Activated T-cell treated with anti-CD3 and anti-CD28 coated beads, Interleukin-2, amount 50 U/mL, for 72 hours (primary cell): ENCODE measurements at places on chromosomes 1 and 21.
A peak's percentile ranks its signal among the peaks of the same experiment; 100 is the strongest.

- DNase-seq: no peak
Measured at GRCh38 chr1:203168256-203168786, 7.3 kb downstream of the MYBPH start.

DNA sequence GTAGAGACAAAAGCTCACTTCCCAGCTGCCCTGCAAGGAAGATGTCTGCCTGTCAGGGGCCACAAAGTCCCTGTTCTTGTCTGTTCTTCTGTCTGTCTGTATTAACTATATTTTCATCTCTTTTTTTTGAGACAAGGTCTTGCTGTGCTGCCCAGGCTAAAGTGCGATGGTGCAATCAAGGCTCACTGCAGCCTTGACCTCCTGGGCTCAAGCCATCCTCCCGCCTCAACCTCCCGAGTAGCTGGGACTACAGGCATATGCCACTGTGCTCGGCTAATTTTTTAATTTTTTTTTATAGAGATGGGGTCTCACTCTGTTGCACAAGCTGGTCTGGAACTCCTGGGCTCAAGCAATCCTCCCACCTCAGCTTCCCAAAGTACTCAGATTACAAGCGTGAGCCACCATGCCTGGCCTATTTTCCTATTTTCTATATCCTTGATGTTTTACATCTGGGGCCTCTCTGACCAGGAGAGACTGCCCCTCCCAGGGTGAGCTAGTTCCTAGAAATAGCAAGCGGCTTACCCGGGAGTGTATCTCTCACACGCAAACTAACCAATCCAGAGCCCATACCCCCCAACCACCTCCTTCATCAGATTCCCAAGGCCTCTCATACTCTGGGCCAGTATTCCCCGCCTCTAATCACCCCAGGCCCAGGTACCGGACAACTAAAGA lies 5.4 kb upstream of the KLHDC7A start:
- DNase-seq: no peak

DNA sequence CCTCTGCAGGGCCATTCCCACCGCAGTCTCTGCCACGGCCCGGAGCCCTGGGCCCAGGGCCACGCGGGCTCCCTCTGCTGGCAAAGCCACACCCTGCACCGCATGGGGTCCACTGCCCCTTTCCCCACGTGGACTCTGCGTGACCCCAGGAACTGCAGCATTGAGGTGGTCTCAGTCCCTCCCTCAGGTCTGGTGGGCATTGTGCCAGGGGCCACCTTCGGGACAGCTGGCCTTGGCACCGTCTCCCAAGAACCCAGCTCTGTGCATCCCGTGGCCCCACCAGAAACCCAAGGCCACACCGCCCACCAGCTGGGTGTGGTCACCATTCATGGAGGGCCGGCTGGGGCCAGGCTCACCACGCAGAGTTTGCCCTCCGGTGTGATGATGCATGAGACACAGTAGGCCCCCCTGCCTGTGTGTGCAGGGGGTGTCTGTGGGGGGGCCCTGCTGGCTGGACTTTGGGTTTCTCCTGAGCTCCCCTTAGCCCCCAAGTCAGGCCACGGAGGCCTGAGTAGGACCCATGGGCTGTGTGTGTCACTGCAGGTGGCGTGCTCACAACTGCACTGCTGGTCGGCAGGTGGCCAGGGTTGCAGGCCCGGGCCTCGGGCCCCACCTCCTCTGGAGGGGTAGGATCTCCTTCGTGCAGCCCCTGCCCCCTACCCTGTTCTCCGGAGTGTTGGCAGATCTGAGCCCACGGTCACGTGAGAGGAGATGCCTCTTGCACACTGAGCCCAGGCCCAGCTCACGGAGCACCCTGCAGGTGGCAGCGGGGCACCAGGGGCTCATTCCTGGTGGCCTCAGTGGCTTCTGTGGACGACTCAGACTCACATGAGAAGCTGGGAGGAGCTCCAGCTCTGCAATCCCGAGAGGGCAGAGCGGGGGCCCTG lies 5.8 kb downstream of the VWA1 start:
- DNase-seq: peak; percentile 76

- no peak for DNase-seq
Measured at GRCh38 chr1:89975540-89976125, 19.3 kb upstream of the ZNF326 start.

DNA sequence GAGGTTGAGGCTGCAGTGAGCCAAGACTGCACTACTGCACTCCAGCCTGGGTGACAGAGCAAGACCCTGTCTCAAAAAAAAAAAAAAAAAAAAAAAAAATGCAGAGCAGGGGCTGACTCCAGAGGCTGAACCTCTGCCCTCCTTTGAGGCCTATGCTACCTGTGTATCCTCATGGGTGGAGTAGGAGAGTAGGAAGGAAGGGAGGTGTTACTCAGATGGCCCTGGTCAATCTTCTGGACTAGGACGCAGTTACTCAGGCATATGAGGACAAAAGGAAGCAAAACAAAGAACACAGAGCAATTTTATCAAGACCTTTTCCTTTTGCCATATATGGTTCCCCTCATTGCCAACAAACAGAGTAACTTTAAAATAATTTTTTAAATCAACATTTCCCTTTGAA lies 35.2 kb downstream of the TGFBR3 start:
- no peak for DNase-seq

GRCh38 chr1:199291022-199291740 lies 652.3 kb downstream of the PTPRC start:
- no peak for DNase-seq

- no peak for DNase-seq
Measured at GRCh38 chr1:119323216-119323982, 45.2 kb upstream of the HAO2 start.

- DNase-seq: no peak
Measured at GRCh38 chr1:76021846-76022245, 52.7 kb upstream of the ST6GALNAC3 start.

GRCh38 chr1:235339746-235340145 lies 11.4 kb downstream of the GGPS1 start:
- DNase-seq: no peak

DNA sequence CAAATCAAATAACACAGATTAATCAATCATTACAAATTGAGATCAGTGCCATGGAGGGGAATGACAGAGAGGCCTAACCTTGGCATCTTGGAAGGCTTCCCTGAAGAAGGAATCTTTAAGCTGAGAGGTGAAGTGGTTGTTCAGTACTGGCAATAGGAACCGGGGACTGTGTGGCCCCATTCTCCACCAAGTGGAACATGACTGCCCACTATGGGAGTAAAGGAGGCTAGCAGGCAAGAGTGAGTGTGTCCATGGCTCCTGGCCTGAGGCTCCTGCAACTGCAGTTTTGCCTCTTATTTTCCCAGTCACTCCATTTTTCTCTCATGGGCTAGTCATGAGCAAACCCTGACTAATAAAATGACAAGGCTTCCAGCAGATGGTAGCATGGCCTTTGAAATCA lies 112.2 kb upstream of the GJB5 start:
- no peak for DNase-seq

DNA sequence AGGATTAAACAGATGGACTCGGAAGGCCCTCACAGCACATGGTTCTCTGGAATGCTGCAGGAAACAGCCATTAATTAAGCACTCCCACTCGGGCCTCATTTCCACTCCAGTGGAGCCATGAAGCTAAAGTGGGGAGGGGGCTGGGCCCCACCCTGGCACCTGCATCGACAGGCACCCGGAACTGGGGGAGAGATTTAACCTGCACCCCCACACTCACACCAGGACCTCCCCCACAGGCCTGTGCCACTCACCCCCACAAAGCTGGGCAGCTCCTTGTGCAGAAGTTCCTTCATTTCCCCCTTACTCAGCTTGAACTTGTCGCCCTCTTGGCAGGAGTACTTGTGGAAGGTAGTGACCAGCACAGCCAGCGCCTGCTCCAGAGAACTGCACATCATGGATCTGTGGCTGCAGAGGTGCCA lies 2.2 kb downstream of the S100A2 start:
- no peak for DNase-seq

- no peak for DNase-seq
Measured at GRCh38 chr1:197159461-197159860, 13.0 kb upstream of the ASPM start.

DNA sequence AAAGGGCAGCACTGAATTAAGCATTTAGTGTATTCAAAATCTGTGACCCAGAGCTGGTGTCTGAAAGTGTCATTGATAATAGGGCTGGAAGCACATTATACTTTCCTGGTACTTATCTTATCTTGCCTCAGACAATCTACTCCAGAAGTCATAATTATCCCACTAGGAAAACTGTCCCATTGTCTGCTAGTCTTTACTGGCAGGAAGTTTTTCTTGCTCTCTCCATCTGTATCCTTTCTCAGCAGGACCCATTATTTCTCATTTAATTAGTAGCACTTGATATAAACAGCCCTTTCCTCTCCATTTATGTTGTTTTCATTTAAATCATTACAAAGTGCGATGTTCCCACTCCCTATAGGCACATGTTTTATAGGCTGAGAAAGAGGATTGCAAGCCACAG lies 36.5 kb upstream of the BARHL2 start:
- DNase-seq: no peak

- DNase-seq: no peak
Measured at GRCh38 chr1:205929496-205930194, 13.6 kb downstream of the SLC26A9 start.

DNA sequence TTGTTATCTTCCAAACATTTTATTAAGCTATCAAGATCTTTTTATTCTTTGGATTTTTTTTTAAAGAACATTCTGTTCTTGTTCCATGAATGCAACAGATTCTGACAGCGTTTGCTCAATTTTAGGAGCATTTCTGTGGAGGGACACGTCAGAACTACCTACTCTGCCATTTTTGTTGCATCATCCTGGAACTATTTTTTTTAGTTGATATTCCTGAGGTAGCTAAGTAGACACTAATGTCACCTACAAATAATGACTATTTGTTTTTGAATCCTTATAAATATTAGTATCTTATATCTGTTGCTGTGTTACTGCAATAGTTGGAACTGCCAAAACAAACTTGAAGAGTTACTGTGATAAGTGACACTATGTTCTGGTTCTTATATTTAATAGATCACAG lies 57.2 kb downstream of the DNAI4 start:
- DNase-seq: no peak

DNA sequence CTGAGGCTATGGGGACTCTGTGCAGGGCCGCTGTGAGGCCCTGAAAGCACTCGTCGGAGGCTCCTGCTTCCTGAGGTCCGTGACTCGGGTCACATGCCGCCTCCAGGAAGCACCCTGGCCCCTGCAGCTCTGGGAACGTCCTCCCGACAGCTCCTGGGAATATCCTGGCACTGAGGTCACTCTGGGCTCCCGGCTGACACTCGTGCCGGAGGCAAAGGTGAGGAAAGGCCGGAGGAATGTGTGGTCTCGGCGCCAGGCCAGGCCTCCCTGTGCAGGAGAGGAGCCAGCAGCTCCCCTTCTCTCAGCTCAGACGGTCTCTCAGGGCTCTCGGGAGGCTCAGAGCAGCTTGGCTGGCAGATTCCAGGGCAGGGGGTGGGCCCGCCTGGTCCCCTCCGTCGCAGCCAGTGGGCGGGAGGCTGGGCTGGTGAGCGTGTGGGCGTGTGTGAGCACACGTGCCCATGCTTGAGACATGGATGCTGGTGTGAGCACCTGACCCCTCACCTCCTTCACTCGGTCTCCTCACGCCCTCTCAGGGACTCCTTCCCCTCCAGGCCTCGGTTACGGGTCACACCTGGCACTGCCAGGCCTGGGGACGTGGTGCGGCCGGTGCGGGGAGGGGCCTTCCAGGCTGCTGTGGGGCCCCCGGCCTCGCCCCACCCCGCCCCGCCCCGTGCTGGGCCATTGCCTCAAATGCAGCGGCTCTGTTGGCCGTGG lies 5.5 kb upstream of the RNF223 start:
- peak; percentile 66 for DNase-seq

DNA sequence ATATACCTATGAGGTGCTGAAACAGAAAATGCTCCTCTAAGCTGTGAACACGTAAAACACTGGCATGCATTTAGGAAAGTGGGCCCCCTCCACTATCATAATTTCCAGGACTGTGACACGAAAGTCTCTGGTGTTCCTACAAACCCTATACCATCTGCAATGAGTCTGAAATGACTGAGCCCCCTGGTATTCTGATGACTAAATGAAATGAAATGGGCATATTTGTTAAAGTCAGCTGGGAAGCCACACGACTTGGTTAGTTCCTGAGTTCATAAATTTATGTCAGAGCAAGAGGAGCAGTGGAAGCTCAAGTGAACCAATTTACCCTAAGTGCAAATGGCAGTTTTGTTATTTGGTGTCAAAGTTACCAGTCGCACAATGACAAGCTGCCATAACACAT lies 182.3 kb downstream of the KCTD3 start:
- DNase-seq: no peak

DNA sequence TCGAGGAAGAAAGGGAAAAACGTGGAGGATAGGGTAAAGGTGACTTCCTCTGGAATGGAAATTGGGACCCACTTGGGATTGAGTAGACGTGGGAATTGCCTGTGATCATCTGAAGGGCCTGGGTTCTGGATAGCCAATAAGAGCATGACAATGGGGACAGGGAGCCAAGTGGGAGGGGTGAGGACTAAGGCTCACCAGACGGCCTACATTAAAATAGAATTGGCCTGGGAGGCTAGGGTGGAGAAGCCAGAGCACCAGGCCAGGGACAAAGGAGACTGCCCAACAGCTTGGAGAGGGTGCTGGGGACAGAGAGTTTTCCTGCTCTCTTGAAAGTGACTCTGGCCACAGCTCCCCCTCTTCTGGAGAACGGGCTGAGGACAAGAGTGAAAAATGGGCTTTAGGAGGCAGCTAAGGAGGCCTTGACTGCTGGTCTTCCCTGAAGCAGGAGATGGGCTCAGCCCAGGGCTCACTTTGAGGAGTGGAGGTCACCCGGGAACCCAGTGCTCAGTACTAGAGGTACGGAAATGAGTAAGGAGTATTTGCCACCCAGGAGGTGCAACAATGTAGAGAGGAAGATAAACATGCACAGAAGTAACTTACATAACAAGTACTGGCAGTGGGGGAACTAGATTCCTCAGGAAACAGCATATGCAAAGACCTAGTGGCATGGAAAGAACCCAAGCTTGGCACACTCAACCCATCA lies 18.8 kb downstream of the INKA2 start:
- no peak for DNase-seq

- DNase-seq: no peak
Measured at GRCh38 chr21:34593423-34593822, 21.5 kb downstream of the RCAN1 start.

DNA sequence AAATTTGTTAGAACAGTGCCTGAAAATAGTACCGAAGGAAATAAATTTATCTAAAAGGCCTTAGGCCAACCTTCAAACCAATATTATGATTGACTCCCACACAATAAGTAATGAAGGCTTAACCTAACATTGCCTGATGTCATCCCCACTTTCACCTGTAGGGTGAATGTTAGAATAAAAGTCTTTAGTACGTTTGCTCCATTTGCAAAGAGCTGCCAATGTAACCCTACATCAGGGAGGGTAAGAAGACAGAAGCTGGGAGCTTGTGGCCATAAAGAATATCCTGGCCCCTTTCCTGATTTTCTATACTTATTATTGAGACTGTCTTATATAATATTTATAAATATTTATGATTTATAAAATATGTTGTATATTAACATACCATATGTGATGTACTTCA lies 661.8 kb upstream of the CXADR start:
- no peak for DNase-seq

DNA sequence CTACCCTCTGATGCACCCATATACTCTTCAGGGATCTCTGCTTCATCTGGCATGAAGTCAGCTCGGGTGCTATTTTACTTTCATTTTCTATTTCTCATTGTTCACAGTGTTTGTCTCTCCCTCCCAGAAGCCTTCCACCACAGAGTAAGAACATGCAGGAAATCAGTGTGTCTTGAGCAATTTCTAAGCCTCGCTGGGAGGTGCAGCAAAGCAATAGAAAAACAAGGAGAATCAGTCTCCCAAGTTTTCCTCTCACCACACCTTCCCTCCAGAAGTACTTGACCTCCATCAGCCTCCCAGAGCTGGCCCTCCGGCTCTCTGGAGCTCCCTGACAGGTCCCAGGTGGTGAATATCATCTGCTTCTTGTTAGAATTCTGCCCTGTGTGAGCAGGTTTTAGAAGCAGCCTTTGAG lies 594.7 kb upstream of the CAMK1G start:
- peak; percentile 21 for DNase-seq

- no peak for DNase-seq
Measured at GRCh38 chr1:218712677-218713076, 367.5 kb downstream of the TGFB2 start.
